Stimulated activated CD4-positive, alpha-beta T cell treated with anti-CD3 and anti-CD28 coated beads, Interleukin-1b, Interleukin-23, amount 100 ng/mL, for 1 hour (primary cell): ENCODE measurements at places on chromosomes 7 and 10.

DNA sequence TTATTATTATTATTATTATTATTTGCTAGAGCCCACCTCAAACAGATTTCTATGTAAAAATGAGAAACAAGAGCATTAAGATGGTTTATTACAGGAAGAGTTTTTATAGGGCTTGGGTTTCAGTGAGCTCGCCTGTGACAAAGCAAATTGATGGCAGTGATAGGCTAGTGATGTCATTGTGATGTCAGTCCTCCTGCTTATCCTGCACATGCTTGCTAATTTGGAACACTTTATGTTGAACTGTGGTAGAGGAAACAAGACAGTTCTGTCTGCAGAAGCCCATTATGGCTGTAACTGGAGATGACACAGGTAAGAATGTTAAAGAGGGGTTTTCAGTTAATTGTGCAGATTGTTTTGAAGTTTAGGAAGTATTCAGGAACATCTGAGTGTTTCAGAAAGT is 68.3 kb downstream of the CREM start:
- DNase-seq = no peak

DNA sequence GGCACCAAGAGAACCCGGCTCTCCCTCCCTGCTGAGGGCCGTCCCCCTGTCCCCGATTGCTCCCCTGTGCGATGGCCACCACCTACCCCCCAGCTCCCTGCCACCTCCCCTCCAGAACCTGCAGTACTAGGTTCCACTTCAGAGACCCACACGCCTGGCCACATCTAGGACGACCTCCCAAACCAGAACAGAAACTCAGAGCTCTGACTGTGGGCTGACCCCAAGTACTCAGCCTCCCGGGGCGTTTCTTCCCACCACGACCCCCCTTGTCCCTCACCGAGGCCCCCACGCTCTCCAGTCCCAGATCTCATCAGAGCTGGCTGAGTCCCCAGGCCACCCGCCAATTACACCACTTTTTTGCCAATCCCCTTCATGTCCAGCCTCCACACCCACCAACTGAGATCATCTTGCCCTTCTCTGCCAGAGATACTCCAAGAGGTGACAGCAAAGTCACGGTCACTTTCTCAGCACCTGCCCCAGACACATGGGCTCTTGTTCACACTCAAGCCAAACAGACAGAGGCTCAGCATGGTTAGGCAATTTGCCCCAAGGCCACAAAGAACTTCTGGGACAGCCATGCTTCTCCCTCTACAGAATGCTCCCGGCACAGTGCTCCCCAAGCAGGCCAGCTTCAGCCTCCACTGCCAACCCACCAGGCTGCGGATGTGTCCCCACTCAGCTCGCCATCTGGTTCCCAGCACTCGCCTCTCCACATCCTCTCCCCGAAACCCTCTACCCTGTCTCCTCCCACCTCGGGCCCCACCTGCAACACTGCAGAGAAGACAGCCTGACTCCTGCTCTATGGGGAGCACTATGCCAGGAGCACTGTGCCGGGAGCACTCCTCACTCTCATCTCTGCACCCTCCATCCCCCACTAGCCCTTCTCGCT is 4.7 kb downstream of the TMEM120A start:
- DNase-seq = no peak

DNA sequence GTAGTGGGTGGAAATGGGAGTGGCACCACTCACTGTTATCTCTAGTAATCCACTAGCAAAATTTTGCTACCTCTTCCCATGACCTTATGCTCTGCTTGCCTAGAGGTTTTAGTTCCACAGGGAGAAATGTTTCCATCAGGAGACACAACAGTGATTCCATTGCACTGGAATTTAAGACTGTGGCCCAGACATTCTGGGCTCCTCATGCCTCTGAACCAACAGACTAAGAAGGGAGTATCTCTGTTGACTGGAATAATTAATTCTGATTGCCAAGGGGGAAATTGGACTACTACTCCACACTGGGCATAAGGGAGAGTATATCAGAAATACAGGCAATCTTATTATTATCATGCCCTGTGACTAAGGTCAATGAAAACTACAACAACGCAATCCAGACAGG is 16.2 kb upstream of the BRAF start:
- no peak for DNase-seq

- no peak for DNase-seq
Measured at GRCh38 chr7:108623220-108623619, 53.5 kb downstream of the DNAJB9 start.

DNA sequence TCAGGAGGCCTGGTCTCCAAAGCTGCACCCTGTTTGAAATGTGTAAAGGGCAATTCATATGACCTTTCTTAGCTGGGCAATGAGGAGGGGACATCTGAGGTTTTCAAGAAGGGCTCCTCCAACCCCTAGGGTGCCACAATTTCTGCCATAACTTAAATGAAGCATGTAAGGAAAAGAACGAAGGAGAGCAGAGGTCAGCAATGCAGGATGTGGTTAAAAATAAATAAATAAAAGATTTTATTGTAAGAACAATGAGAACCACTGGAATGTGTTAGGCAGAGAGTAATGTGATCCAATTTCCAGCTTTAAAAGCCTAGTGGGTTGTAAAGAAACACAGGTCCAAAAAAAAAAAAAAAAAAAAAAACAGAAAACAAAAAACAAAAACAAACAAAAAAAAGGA is 673.1 kb downstream of the TNS3 start:
- DNase-seq = no peak
